G401 (cell line): ENCODE measurements at places on chromosomes 5 and 9. TPM values are rescaled to one million over a fixed set of nuclear protein-coding genes. Genes with fewer than 3 reads are reported as not detected.
A peak's percentile ranks its signal among the peaks of the same experiment; 100 is the strongest.

DNA sequence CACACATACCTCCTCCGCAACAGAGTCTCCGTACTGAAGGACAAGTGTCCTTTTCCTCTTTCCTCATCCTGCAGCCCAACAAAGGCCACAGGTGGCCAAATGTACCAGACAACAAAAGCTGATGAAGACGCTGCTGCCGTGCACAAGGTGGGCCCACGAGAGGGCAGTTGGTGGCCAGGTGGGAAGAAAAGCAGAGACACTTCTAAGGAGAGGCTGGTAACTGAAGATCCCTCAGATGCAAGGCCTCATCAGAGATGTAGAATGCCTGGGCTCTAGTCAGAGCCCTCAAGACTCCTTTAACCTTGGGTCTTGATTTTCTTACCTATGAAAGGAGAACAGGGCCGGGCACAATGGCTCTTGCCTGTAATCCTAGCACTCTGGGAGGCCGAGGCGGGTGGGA lies 75.7 kb downstream of the NRG2 start:
- no peak for DNase-seq

STOML2 gene
- 379 and 450 TPM in 2 replicates for total RNA-seq

GRCh38 chr9:132840980-132841379 lies 37.1 kb downstream of the AK8 start:
- no peak for DNase-seq

GRCh38 chr9:68872026-68872501 lies 141.8 kb downstream of the PRKACG start:
- peak; percentile 90 for DNase-seq

- DNase-seq = no peak
Observed at GRCh38 chr5:103177543-103177942, 57.4 kb downstream of the PPIP5K2 start.

PRSS3 gene
- total RNA-seq = not detected in 2 replicates

DMRTA1 gene
- not detected in 2 replicates for total RNA-seq

SV2C gene
- 0.43 and 0.85 TPM in 2 replicates for total RNA-seq

DNA sequence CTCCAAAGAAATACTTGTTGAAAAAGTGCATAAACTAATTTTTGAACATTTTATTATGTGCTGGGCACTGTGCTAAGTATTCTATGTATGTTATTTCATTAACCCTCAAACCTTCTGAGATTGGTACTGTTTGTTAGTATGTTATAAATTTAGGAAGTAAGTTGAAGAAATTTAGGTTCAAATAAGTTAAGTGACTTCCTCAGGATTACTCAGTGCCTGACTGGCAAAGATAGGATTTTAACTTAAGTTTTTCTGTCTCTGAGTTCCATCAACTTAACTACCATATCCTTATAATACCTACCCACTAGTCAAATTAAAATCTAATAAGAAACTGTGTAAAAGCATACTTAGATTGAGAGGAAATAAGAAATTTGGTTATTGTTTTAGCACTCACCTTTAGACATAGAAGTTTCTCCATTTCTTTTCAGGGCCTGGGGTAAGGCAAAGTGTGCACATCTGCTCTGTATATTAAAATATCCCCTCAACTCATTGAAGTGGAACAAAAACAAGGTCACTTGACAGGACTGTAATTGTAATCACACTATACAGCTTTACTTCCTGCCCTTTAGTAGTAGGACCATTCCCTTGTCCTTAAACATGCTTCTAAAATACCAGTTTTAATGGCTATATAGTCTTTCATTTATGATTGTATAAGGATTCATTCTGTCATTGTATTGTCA lies 15.2 kb downstream of the TGFBR1 start:
- no peak for DNase-seq

DNA sequence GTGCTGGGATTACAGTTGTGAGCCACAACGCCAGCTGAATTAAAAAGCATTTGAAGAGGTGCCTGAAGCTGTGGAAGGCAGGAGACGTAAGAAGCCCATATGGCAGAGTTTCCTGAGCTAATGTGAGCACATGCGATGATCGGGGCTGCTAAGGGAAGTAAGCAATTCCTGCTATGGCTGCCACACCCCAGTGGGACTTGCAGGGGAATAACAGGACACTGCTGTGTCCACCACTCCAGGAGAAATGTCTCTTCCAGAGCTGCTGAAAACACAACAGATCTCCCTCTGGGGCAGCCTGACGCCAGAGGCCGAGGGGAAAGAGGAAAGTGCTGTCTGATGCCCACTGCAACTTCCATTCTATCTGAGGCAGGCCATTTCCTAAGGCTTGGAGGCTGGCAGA lies 46.2 kb upstream of the ANKRD55 start:
- DNase-seq = no peak

DNA sequence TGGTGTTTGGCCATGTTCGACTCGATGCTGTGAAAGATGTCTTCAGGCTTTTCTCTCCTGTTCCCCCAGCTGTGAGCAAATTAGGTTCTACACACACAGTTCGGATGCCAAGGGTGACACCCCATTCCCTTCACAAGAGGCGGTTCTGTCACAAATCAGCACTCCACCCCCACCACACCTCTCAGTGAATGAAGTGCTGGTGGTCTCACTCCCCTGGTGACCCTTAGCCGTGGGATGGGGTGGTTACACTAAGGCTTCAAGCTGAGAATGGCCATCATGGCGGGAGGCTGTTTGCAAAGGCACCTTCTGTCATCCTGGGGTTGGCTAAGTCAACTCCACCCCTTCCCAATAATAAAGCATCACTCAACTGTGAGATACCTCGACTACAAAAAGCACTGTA lies 26.4 kb downstream of the AMBP start:
- no peak for DNase-seq

- no peak for DNase-seq
Observed at GRCh38 chr9:87515588-87516221, 18.0 kb downstream of the DAPK1 start.

DNA sequence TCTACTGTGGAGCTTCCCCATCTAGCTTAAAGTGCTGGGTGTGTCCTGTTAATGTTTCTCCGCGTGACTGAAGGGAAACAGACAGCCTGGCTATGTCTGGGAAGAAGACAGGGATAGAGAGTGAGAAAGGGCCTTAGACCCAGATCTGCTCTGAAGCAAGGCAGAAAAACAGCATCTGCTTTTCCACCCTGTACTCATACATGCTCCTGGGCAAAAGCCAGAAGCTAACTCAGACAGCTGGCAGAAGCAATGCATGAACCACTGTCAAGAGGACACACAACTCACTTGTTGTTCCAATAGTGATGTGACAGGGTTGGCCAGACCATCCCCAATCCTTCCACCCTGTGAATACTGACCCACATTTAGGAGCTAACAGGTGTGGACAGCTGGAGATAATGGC lies 63.3 kb downstream of the DPYSL3 start:
- no peak for DNase-seq

ZNG1F gene
- total RNA-seq = 1.0 and 2.5 TPM in 2 replicates

NR5A1 gene
- 0.54 and 0.55 TPM in 2 replicates for total RNA-seq

GRCh38 chr5:133675376-133676154 lies 63.2 kb upstream of the FSTL4 start:
- DNase-seq = peak; percentile 54

GRCh38 chr5:90484540-90484939 lies 9.9 kb downstream of the POLR3G start:
- DNase-seq = no peak

DNA sequence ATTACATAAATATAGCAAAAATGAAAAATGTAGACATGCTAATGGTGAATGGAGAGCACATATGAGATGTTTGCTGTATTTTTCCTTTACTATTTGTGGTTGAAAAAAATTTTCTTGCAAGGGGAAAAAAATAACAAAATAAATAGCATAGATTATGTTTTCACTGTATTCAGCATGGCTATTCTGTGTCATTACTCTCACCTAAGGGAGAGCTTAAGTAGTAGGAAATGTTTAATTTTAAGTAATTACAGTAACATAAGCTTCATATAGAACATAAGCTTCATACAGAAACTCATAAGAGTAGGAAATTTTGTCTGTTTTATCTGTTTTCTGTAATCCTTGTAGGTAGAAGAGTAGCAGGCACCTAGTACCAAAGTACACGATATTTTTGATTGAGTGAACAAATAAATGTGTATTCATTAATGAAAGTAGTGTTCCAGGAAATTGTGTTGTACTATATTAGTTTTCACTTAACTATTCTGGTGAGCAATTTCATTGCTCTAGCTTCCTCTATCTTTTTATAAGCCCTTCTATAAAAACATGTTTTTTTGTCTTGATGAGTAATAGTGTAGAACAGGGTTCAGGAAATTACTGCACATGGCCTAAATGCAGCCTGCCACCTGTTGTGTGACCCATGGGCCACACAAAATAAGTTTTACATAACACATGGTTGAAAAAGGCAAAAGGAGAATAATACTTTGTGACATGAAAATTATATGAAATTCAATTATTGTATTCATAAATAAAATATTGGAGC lies 1025.0 kb upstream of the CDH10 start:
- no peak for DNase-seq

PCDHB14 gene
- total RNA-seq = 0.27 and 0.55 TPM in 2 replicates

GRCh38 chr5:78062645-78063044 lies 231.9 kb downstream of the AP3B1 start:
- DNase-seq = no peak

GAS1 gene
- not detected in 2 replicates for total RNA-seq

- no peak for DNase-seq
Observed at GRCh38 chr9:134569626-134570025, 72.0 kb upstream of the COL5A1 start.

CCDC180 gene
- total RNA-seq = 2.4 and 6.2 TPM in 2 replicates

- DNase-seq = peak; percentile 78
Observed at GRCh38 chr5:113900816-113901215, 387.3 kb downstream of the YTHDC2 start.

DNA sequence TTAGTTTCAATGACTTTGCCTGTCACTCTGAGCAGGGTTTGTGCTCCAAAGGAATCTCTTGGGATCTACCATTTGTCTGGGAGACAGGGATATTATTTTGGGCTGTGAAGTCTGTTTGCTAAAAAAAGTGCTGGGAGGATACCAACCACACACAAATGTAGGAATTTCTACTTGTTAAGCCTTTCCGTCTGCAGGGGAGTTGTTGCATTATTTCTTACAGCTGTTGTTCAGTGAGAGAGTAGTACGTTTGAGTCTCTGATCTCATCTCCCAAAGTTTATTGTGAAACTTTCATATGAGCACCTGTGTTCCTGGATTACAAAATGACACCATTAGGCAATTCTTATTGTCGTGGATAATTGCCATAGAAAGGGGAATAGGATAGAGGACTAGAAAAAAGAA lies 78.3 kb upstream of the SEMA6A start:
- no peak for DNase-seq

GRCh38 chr9:5326893-5327548 lies 12.7 kb downstream of the RLN1 start:
- no peak for DNase-seq

- no peak for DNase-seq
Observed at GRCh38 chr5:125455041-125455440, 708.6 kb upstream of the ZNF608 start.
